Astrocyte (in vitro differentiated cells and primary cell): ENCODE measurements at places on chromosomes 16 and 17. TPM values are rescaled to one million over a fixed set of nuclear protein-coding genes. Genes with fewer than 3 reads are reported as not detected.

The KCNJ18 gene
- not detected in 2 replicates for total RNA-seq

- H3K4me1 ChIP-seq = peaks cover 7% of the 10 kb centered on the region
- no peak overlapping the region for H3K4me3 ChIP-seq
- H3K36me3 ChIP-seq = peaks cover 16% of the 10 kb centered on the region
- no peak for DNase-seq
- no peak overlapping the region for H3K27ac ChIP-seq
Measured at GRCh38 chr17:787641-788221, 5.6 kb downstream of the MRM3 start.

- H3K36me3 ChIP-seq = no peaks in the 10 kb centered on the region
- peaks cover 3% of the 10 kb centered on the region for H3K27me3 ChIP-seq
- no peak overlapping the region for H3K4me3 ChIP-seq
- DNase-seq = no peak
Measured at GRCh38 chr17:61205401-61205800, 194.2 kb upstream of the TBX2 start.

DNA sequence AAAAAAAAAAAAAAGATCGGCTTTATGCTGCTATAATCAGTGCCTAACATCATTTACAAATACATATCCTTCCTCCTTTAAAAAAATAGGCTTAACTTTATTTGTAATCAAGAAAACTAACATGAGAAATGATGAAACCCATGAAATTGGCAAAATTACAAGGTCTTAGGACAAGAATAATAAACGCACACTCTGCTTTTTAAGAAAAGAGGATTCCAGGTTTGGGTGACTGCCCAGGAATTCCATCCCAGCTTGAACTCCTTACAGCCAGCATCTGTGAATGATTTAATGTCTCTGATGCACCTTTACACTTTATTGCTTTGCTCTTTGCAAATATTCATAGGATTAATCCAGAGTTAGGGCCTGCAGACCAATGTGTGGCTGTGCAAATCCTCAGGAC lies 196.0 kb downstream of the CBLN1 start:
- H3K27ac ChIP-seq = no peak overlapping the region
- H3K36me3 ChIP-seq = no peaks in the 10 kb centered on the region
- no peaks in the 10 kb centered on the region for H3K4me1 ChIP-seq
- H3K4me3 ChIP-seq = no peak overlapping the region
- peak; percentile 14 for DNase-seq

GRCh38 chr17:74282587-74283370 lies 8.7 kb downstream of the DNAI2 start:
- H3K4me3 ChIP-seq = no peak overlapping the region
- no peaks in the 10 kb centered on the region for H3K4me1 ChIP-seq
- H3K27me3 ChIP-seq = peaks cover 2% of the 10 kb centered on the region
- no peaks in the 10 kb centered on the region for H3K36me3 ChIP-seq
- H3K27ac ChIP-seq = no peak overlapping the region

- H3K4me1 ChIP-seq = peaks cover 38% of the 10 kb centered on the region
- no peaks in the 10 kb centered on the region for H3K36me3 ChIP-seq
- H3K27ac ChIP-seq = peak overlapping the region; percentile 51
- peak; percentile 83 for DNase-seq
- no peak overlapping the region for H3K4me3 ChIP-seq
Measured at GRCh38 chr16:56911771-56912571, 20.0 kb upstream of the HERPUD1 start.

DNA sequence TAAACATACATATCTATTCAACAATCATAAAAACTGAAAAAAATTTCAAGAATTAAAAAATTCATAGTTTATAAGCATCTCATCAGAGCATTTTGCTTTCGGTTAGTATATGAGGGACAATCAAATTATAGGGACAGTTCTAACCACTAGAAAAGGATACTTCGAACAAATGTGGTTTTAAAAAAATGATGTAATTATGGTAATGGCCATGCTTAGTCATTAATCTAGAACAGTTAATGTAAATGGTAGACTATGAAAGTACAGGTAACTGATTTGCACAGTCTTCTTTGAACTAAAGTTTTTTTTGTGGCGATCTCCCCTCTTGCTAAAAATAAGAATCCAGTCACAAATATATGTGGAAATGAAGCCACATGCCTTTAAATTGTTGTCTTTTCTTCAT lies 63.5 kb upstream of the PHOSPHO1 start:
- H3K4me1 ChIP-seq = no peaks in the 10 kb centered on the region
- no peaks in the 10 kb centered on the region for H3K27me3 ChIP-seq
- H3K36me3 ChIP-seq = peaks cover 16% of the 10 kb centered on the region
